ENCODE measurements at places on chromosomes 13 and 19.

DNA sequence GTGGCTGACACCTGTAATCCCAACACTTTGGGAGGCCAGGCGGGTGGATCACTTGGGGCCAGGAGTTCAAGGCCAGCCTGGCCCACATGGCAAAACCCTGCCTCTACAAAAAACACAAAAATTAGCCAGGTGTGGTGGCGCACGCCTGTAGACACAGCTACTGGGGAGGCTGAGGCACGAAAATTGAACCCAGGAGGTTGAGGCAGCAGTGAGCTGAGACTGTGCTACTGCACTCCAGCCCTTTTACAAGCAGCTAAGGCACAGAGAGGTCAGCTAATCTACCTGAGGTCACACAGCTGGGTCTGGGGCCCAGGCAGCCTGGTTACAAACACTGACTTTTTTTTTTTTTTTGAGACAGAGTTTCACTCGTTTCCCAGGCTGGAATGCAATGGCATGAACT, 27.2 kb downstream of the MED26 start:
- DNase-seq = no peak

DNA sequence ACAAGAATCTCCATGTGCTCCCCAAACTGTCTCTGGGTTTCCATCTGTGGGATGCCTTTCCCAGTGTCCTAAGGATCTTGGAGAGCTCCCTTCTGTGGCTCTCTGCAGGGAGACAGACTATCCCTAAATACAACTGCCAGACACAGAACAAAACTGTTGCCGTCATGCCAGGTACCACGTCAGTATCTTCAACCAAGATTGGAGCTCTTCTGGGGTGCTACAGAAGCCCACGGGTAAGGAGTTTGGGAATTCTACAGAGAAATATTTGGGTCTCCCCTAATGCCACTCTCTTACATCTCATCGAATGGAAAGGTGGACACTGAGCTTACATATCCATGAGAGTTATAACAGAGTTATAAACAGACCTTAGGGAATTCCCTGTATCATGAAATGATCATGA, 4.9 kb upstream of the MBD3L3 start:
- no peak for DNase-seq

DNA sequence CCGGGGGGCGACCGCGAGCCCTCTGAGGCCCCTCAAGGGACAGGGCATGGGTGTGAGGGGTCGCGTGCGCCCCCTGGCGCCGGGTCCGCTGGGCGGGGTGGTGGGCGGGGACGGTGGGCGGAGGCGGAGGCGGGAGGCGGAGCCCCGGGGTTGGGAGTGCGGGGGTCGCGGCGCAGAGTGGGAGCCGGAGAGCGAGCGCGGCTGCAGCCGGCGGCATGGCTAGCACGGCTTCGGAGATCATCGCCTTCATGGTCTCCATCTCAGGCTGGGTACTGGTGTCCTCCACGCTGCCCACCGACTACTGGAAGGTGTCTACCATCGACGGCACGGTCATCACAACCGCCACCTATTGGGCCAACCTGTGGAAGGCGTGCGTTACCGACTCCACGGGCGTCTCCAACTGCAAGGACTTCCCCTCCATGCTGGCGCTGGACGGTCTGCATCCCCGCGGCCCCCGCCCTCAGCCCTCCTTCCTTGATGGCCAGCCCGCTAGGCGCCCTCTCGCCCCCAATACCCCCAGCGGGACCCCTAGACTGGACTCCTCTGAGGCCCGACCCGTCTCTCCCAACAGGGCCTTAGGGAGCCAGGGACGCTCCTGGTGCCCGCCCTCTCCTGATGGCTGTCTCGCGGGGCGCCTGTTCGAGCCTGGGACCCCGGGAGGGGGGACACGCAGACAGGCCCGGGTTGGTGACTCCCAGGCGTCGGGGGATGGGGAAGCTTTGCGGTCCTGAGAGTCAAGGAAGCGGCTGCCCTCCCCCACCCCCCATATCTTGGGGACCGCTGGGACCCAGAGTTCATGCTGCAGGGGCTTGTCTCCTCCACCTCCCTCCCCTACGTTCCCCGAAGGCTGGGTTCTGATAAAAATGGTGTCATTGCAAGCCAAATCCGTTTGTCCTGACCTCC, at the start of gene CLDN10:
Gene CLDN10, plus strand, starts transcription at position 182 of the 903 bp plus-strand sequence. Its CDS starts 34 bp downstream, at position 216.
- DNase-seq = no peak

GRCh38 chr13:44352671-44353070, 21.0 kb upstream of the SERP2 start:
- no peak for DNase-seq

DNA sequence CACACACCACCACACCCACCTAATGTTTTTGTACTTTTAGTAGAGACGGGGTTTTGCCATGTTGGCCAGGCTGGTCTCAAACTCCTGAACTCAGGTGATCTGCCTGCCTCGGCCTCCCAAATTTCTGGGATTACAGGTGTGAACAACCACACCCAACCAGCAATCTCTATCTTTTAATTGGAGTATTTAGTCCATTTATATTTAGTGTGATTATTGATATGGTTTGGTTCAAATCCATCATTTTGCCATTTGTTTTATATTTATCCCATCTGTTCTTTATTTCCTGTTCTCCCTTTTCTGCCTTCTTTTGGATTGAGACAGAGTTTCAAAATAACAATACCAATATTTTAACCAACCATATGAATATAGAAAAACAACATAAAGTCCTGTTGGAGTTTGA, 4.1 kb downstream of the ZNF420 start:
- no peak for DNase-seq

DNA sequence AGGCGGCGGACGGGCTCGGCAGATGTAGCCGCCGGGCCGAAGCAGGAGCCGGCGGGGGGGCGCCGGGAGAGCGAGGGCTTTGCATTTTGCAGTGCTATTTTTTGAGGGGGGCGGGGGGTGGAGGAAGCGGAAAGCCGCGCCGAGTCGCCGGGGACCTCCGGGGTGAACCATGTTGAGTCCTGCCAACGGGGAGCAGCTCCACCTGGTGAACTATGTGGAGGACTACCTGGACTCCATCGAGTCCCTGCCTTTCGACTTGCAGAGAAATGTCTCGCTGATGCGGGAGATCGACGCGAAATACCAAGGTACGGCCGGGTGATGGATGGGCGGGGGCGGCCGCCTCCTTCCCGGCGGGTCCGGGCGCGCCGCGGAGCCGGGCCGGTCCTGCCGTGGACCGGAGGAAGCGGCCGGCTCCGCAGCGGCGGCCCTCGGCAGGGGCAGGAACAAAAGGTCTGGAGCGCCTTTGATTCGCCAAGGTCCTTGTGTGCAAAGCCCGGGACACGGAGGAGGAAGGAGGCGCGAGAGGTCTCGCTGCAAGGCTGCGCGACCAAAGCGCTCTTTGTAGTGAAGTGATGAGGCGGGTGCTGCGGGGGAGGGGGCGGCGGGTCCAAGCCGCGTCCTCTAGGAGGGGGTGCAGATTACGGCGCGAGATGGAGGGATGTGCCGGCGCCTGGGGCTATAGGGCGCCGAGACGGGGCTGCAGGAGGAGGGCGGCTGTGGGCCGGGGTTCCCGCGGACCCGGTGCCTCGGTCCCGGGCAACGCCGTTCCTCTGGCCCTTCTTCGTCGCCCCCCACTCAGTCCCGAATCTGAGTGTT, 689 bp downstream of the ING1 start:
- DNase-seq = no peak

- no peak for DNase-seq
Measured at GRCh38 chr13:106685143-106685542, 117.2 kb upstream of the ARGLU1 start.

DNA sequence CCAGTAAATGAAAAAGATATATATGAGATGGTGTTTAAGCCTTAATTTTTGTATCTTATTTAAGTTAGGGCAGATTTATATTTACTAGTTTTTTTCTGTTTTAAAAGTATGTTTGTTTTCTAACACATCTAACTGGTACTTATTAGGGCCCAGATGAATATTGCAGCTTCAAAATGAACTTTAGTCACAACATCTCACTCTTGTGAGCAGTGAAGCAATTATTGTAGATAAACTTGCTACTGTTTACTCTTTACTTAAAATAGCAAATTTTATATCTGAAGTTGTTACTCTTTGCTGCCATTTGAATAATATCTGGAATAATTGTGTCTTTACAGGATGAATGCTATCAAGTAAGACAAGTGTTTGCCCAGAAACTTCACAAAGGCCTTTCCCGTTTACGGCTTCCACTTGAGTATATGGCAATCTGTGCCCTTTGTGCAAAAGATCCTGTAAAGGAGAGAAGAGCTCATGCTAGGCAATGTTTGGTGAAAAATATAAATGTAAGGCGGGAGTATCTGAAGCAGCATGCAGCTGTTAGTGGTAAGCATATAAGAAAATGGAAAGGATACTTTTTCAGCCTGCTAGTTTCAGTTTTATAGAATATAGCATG, 166.8 kb downstream of the PDS5B start:
- no peak for DNase-seq

GRCh38 chr13:20776751-20777150, 3.0 kb upstream of the EEF1AKMT1 start:
- DNase-seq = no peak

DNA sequence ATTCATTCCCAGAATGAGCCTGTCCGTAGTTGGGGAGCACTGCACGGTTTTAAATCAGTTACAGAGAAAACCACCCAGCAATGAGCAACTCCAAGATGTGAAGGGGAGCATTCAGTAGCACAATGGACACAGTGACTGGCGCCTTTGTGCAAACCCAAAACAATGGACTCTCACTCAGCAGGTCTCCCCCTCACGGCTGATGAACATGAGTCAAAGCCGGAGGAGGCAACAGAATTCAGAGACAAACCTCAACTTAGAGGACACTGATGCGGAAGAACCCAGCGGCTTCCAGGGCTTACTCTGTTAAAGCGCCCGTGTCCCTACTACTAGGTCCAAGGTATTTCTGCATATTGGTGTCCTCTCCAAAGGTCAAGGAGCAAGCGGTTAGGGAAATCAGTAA, 17.7 kb downstream of the PLEKHF1 start:
- no peak for DNase-seq

DNA sequence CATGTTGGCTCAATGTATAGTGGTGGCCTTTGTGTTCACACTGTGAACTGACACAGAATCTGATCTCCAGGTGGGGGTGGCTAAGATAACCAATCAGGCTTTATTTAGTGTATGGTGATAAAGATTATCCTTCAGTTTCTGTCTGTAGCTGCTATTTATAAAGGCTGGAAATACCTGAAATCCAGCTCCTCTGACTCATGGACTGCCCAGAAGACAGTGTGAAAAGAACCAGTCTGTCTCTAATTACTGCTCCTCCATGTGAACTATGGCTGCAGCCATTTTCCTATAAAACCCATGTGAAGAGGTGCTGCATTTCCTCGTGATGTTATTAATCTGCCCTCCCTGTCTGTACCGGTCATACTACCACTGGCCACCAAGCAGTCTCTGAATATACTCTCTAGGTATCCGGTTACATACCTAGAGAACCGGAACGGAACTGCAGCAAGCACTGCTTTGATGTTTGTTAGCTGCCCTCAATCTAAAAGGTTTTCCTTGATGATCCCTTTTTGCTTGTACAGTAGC, 238.0 kb downstream of the LHFPL6 start:
- DNase-seq = no peak

DNA sequence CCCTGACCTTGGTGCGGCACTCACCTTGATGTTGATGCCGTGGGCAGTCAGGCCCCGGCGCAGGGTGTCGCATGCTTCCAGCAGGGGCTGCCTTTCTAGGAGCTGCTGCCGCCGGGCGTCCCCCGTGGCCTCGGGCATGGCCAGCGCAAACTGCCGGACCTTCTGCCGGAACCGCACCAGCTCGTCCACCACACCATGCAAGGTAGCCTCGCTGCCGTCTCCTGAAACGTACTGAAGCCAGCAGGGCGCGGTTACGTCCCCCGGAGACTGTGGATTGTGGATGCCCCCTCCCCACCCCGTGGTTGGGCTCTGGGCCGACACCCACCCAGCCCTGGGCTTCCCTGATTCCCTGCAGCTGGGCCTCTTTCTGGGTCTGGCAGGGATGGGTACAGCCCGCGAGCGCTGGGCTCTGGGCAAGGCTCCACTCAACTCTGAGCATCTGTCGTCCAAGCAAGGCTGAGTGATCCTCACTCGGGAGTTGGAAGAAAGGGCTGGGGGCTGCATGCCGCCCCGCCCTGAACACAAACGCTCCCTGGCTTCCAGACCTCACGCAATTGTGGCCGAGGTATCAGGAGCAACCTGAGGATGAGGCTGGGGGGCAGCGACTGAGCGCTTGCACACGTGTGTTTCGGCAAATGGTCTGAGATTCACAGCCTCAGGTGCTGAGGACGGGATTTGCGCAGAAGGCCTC, 27.1 kb downstream of the NAXD start:
- no peak for DNase-seq

DNA sequence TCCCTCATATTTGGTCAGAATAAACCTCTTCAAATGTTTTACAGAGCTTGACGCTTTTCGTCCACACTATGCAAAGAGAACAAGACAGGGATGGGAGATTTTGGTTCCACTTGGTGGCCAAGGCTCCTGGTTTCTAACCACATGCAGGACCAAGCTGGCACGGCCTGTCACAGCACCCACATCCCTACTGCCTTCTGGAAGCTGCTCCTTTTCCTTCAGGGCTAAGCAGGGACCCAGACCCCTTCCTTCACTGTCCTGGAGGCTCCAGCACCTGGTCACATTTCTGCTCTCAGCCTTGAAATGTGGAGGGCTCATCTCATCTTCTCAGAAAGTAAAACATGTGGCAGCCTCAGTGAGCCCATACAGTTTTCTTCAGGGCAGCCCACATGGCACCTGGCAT, 50.4 kb upstream of the ARHGEF7 start:
- DNase-seq = no peak

DNA sequence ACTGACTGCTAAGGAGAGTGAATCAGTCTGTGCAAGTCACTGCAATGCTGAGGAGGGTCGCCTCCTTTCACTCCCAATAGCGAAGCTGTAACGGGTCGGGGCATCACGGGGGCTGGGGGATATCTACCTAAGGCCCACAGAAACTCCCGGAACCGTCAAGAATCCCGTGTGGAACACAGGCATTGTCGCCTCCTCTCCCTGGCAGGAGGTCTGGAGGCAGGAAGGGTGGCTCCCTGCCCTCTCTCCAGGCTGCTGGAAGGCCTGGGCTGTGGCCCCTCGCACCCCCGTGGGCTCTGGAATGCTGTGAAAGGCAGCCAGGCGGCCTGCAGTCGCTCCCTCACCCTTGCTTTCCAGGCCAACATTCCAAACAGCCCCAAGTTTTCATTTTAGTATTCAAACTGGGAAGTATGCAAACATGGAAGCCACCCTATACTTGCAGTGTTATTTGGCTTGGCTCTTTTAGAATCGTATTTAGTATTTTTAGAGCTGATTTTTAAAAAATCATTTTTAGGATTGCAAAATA, 109.4 kb downstream of the CRYL1 start:
- DNase-seq = no peak

GRCh38 chr13:50357586-50358118, 342.4 kb downstream of the KCNRG start:
- DNase-seq = no peak

DNA sequence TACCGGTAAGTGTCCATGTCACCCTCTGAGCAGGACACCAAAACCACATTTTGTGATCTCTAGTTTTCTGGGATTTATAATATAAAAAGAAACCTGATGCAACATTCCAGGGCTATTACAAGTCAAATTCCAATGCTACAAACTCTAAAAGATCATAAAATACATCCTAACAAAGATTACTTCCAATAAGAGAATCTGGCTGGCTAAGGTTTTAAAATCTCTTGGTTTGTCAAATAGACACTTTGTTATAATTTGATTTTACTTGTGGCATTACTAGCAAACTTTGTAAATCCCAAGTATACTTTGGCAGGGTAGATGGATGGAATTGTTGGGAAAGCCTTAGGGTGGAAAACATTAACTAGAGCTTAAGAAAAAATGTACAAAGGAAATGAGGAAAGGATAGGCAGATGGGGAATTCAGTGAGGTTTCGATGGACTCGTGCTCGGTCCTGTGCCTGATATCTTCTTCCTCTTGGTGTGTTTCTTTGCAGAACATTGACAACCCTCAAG, 74.0 kb upstream of the POMP start:
- DNase-seq = no peak

Measured in GM18507 (cell line).